ENCODE measurements at places on chromosomes 16 and 17.

- no peak for DNase-seq
Measured at GRCh38 chr17:42409523-42410318, 13.3 kb downstream of the CAVIN1 start.

GRCh38 chr16:14205666-14206065, 134.5 kb downstream of the MRTFB start:
- DNase-seq: no peak

DNA sequence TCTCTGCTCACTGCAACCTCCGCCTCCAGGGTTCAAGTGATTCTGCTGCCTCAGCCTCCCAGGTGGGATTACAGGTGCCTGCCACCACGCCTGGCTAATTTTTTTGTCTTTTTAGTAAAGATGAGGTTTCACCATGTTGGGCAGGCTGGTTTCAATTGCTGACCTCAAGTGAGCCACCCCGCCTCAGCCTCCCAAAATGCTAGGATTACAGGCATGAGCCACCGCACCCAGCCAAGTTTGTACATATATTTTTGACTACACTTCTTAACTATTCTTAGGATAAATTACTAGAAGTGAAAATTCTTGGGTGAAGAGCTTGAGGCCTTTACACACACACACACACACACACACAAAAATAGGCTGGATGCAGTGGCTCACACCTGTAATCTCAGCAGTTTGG, 1.4 kb upstream of the ITGAM start:
- DNase-seq: no peak

DNA sequence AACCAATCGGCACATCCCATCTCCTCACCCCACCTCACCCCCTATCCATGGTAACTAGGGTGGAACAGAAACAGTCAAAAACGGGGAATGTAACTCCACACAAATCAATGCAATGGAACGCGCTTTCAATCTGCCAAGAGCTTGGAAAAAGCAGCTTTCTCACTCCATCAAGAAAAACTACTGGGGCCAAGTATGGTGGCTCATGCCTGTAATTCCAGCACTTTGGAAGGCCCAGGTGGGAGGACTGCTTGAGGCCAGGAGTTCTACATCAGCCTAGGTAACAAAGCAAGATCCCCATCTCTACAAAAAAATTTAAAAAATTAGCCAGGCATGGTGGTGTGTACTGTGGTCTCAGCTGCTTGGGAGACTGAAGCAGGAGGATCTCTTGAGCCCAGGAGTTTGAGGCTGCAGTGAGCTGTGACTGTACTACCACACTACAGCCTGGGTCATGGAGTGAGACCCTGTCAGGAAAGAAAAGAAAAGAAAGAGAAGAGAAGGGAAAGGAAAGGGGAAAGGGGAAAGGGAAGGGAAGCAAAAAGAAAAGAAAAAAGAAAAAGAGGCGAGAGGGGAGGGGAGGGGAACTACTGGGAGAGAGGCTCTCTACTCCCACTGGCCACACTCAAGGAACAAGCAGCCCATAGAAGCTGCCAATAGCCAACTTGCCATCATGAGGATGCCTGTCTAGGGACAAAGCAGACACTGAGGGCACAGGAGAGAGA, 38.9 kb downstream of the ARHGAP17 start:
- no peak for DNase-seq

DNA sequence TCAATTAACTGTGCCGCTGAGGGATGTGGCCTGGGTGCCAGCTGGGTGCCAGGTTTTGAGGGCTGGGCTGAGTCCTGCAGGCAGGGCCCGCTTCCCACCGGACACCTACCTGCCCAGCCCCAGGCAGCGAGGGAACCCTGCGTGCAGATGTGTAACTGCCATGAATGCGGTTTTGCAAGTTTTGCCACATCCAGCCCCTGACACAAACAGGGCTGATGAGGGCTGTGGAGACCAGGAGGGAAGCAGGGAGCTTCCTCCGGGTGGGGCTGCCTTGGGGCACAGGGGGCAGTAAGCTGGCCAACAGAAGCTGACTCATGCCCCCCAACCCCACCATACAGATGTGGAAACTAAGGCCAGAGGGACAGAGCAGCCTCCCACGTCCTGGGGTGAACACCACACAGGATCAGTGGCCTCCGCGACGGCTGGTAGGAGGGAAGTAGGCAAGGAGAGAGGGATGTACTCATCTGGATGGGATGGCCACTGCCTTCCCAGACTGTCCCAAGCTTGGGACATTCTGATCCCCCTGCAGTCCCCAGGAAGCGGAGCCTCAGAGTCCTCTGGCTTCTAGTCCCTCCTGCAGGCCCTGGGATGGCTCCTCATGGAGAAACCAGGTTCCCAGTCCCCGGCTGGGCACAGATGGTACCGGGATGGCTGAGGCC, 1.6 kb downstream of the UBALD1 start:
- DNase-seq: no peak

GRCh38 chr17:80558046-80558445, 13.4 kb downstream of the RPTOR start:
- no peak for DNase-seq

- no peak for DNase-seq
Measured at GRCh38 chr16:72850853-72851252, 197.1 kb downstream of the ZFHX3 start.

DNA sequence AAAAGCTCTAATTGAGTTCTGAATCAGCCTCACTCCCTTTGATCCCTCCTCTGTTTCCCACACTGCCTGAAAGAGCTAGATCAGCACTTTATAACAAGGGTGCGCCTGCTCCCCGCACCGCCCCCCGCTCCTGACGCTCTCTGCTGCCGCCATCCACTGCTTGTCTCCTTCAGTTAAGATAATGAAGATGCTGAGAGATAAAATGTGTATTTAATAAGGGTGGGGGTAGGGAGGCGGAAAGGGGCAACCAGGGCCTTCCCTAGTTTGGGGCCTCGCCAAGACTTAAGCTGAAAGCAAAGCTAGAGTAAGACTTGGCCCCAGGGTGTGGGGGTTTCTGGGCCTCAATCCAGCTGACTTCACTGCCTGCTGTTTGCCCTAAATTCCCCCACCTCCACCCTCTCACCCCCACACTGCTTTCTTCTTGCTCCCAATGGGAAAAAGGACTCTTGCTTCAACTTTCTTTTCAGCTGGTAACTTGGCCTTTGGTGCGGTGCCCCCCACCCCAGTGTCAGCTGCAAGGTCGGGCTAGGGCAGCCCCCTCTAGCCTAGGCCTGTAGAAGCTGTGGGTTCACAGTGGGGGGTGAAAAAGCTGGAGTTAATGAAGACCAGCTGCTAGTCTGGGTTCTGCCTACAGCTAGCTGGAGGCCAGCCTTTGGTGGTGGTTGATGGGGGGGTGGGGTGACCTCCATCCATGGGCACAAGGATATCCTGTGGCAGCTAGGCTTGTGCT, 1.8 kb upstream of the RARA start:
- DNase-seq: no peak

DNA sequence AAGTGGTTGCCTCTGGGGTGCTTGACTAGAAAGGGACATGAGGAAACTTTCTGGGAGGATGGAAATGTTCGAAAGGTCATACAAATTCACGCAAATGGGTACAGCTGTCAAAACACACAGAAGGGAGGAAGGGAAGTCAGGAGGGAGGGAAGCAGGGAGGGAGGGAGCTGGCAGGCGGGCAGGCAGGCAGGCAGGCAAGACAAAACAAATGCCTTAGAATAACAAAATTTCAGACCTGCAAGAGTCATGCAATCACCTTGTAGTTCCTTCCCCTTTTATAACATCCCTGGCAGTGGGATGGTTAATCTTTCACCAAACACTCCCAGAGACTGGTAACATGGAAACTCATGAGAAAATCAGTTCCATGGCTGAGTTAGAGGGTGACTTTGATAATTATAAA, 189.2 kb downstream of the STX8 start:
- DNase-seq: no peak

- no peak for DNase-seq
Measured at GRCh38 chr16:5446623-5447240, 349.1 kb upstream of the EEF2KMT start.

DNA sequence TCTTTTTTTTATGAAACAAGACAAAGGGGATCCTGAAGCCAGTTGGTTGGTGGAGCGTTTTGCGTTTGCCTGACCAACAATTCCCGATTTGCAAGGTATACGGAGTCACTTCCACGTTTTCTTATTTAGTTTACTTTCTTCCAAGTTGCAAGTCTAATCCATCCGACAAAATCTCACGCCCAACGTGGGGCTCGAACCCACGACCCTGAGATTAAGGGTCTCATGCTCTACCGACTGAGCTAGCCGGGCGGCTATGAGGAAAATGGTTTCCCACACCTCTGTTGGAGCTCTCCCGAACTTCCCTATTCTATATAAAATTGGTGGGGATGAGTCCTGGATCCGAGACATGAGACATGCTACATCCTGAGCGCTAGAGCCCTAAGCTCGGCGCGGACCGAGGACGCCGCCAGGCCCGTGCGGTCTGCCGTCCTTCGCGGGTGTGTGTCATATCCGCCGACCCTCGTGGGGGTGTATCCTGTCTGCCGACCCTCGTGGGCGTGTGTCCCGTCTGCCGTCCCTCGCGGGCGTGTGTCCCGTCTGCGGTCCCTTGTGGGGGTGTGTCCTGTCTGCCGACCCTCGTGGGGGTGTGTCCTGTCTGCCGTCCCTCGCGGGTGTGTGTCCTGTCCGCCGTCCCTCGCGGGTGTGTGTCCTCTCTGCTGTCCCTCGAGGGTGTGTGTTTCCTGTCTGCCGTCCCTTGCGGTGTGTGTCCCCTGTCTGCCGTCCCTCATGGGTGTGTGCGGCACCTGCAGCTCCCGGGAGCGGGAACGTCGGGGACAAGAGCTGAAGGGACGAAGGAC, 22.6 kb downstream of the ZNF213 start:
- DNase-seq: peak; percentile 59

DNA sequence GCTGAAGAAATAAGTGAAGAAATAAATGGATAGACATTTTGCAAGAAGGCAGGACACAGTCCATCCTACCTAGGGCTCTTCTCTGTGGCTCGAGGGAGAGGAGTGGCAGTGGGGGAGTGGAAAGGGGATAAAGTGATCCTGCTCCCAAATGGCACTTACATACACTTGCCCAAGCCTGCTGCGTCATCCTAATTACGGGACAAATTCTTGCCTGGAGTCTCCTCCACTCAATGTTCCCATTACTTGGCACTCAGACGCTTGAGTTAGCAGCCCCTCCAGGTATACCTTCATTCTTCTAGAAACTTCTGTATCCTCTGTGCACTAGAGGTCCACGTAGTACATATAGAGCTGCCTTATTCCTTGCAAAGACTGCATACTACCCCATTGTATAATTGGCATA, 15.7 kb upstream of the MAP3K14 start:
- DNase-seq: no peak

DNA sequence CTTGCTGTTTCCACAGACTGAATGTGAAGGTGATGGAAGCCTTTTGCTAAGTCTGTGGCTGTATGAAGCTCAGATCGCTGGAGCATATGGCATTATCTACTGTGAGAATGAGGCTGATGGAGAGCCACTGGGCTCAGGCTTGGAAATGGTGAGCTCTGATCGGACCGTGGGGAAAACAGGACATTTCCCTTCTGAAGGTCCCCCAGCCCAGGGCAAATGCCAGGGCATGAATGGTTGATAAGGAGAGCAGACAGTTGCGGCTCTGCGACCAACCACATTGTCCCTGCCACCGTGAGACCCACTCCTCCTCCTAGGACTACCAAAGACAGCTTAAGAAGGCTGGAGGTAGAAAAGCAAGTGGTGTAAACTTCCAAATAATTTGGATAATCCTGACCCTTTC, 4.7 kb upstream of the CUEDC1 start:
- no peak for DNase-seq

DNA sequence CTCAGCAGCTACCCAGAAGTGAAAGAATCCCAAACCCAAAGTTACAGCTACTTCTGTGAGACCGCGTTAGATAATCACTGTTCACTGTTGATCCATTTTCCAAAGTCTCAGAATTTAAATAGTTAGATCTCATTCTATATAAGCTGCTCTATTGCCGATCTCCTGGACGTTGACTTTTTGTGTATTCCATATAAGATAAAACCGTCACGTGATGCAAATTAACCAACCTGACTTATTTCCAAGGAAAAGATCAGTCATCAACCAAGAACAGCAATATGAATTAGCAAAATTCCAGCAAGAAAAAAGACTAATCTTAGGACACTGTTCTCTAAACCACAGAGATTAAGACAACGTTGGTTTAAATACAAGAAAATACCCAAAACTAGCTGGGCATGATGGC, 8.3 kb downstream of the ACOX1 start:
- DNase-seq: no peak

DNA sequence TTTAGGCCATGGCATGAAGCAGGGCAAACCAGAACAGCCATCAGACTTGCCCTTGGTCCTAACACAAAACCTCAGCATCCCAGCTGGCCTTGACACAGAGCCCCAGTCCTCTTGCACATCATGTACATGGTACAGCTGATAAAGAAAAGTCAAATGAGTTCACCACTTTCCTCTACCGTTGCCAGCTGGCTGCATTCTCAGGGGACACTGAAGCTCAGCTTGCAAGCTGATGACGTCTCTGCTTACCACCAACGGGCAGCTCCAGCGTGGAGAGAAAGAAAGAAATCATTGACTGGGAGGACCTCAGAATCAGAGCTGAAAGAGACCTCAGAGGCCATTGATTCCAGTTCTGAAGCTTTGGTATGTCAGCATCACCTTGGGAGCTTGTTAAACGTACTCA, 80.7 kb upstream of the CES5A start:
- DNase-seq: no peak

DNA sequence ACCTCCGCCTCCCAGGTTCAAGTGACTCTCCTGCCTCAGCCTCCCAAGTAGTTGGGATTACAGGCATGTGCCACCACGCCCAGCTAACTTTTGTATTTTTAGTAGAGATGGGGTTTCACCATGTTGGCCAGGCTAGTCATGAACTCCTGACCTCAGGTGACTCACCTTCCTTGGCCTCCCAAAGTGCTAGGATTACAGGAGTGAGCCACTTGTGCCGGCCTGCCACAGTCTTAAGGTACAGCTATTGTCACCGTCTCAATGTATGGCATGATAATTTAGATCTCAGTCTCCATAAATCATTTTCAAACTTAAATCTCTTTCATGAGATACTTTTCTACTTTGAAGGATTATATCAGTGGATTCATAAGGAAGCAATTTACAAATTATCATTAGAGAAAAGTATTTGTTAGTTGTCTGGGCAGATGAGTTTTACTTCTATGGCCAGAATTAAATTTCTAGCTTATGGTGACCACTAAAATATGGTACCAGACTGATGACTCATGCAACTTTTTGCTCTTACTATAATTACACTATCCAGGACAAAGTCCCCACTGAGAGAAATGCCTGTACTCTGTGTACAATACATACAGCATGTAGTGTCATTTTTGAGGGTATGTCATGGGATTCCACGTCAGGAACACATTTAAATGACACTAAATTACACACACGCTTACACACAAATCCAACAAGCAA, 1230.3 kb upstream of the GOT2 start:
- DNase-seq: no peak

GRCh38 chr17:9052921-9053320, 31.6 kb downstream of the NTN1 start:
- DNase-seq: no peak

DNA sequence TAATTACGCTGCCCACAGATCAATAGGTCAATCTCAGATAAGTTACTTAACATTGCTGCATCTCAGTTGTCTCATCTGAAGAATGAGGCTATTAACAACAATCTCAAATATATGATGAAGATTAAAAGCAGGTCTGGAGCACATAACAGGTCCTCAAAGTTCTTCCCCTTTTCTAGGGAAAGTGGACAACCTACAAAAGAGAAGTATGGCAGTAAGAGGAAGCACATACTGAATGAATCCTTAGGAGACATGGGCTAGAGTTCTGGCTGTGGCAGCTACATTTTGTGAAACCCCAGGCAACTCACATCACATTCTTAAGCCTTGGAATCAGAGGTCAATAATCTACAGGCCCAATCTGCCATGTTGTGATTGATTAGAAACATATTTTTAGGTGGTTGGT, 180.6 kb downstream of the PCTP start:
- no peak for DNase-seq
